ENCODE measurements at places on chromosomes 7 and 10. TPM values are rescaled to one million over a fixed set of nuclear protein-coding genes. Genes with fewer than 3 reads are reported as not detected.

GRCh38 chr7:156472267-156472666 lies 168.3 kb upstream of the RNF32 start:
- no peak for DNase-seq

Gene OR2A1
- 0.20 TPM for total RNA-seq

- DNase-seq, result no peak
Observed at GRCh38 chr7:61111-61510, 131.3 kb upstream of the FAM20C start.

DNA sequence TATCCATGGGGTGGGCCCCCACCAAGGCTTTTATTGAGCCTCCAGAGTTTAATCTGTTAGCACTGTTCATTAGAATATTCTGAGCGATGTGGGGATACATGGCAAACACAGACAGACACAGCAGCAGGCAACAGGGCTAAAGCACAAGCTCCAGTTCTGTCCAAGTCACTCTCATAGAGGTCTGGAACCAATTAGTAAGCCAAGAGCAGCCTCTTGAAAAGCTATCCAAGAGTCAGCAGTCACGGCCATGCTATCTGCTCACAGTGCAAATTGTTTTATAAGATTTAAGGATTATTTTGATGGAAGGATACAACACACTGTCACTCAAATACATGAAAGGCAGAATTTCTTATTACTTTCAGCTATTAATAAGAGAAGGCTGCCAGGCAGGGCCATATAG lies 86.4 kb upstream of the DGKB start:
- DNase-seq, result no peak

Gene MMP21
- not detected for total RNA-seq

DNA sequence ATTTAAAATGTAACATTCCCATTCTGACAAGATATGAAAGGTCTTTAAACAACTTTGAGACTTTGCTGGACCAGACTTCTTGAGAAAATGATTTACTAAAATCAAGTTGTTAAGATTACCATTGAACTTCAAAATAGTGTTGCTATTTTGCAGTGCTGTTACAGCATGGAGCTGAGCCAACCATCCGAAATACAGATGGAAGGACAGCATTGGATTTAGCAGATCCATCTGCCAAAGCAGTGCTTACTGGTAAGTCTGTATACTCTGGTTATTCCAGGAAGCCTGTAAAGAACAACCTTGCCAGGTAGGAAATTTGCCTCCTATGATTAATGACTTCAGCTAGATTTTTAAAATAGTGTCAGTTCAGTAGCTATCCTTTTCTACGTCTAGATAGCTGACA lies 18.8 kb downstream of the TNKS2 start:
- no peak for DNase-seq

DNA sequence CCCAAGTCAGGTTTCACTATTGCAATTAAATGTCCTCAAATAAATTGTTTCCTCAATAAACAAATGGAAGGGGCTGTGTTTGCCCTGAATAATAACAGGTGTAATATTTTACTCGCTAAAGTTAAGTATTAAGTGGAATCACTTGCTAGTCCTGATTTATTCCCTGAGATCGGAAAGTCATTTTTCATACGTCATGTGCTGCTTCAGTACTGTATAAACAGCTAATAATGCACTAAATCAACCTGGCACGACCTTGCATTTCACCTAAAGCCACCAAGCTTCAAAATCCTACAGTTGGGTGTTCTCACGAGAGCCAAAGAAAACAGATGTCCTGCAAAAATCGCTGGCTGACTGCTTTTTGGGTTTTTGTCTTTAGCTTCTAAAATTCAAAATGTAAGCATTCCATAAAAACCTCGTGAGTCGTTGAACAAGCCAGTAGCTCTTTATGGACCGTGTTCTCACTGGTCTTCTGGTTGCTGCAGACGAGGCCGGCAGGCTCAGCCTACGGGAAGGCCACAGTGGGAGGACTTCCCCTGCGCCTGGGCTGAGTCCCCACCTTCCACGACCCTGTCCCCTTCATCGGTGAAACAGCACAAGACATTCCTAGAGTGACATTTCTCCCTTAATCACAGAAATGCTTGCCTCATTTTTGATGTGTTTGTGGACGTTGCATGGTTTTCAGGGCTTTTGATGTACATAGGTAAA lies 17.9 kb upstream of the MNX1 start:
- no peak for DNase-seq

DNA sequence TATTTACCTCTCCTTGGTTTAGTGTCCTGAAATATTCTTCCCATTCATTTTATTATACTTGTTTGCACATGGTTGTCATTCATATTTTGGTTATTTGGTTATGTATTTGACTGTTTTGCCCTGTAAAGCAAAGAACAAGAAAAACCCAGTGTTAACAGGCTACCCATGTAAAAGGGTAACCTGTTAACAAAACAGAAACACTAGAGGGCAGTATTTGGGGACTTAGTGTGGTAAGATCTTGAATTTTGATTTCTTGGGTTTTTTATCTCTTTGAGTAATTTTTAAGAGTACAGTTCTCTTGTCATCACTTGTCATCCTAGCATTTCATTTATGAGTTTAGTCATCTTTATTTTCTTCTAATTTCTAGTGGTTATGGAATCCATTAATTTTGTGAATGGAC lies 51.3 kb downstream of the POLL start:
- peak; percentile 29 for DNase-seq

Gene SHLD2
- total RNA-seq, result 24.9 TPM

- DNase-seq, result peak; percentile 4
Observed at GRCh38 chr7:92517631-92518030, 10.7 kb downstream of the PEX1 start.

Gene CNPY1
- not detected for total RNA-seq

Gene UNCX
- total RNA-seq, result not detected

GRCh38 chr7:65279795-65280194 lies 93.9 kb upstream of the ZNF92 start:
- no peak for DNase-seq

- DNase-seq, result no peak
Observed at GRCh38 chr7:12401538-12402364, 1.9 kb downstream of the VWDE start.

DNA sequence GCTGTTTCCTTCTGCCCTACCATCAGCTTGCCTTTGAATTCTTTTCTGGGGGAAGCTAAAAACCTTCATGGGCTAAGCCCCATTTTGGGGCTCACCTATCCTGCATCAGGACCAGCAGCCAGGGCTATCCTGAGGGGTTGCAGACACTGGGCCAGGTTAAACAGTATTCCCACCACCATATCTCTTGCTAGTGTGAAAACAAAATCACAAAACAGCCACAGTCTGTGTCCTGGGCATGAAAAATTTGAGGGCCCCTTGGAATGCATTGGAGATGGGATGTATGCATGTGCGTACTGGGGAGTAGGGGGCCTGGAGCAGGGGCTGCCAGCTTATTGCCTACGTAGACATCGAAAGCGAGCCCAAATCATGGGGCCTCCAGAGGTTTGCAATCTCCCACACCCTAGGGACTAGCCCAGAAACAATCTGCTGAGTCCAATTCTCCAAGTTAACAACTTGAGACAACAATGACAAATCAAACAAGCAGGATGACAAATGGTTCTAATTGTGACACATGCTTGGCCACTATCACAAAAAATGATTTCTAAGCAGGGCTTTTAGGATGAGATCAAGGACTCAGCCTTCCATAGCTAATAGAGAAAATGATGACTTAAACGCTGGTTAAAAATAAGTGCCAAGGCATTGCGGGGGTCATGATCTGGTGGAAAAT lies 557.1 kb downstream of the KCNMA1 start:
- DNase-seq, result no peak

Gene LRMDA
- 7.9 TPM for total RNA-seq

DNA sequence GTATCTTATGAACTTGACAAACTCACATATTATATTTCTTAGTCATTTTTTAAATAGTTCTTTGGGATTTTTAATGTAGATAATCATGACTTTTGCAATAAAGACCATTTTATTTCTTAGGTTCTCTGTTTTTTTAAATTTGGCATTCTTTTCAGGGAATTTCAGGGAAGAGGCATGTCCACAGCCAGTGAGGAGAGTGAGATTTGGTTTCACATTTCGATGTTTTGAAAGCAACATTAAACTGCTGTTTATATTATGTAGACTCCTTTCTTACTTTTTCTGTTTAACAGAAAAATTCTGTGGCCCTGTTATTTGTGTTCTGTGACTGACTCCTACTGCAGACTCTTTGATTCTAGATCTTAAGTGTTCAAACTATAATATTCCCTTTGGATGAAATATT lies 153.7 kb downstream of the FAM107B start:
- DNase-seq, result no peak

Gene C10orf62
- total RNA-seq, result not detected

Gene CCZ1B
- 45.2 TPM for total RNA-seq

DNA sequence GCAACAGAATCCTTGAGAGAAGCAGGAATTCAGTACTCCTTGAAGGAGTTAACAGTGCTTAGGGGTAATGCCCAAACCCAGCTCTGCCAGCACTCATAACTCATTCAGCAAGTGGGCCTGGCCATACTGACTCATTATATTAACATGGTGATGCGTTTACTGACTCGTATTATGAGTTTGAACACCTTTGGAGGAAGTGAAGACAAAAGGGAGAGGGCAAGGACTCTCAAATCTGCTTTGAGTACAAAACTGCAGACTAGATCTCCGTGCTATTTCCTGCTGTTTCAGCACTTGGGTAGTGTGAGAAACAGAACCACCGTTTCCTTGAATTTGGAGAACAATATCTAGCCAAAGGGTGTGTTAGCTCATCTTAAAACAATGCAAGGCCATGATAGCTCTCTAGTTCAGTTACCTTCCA lies 30.8 kb downstream of the SLC16A9 start:
- no peak for DNase-seq

Gene HTR7
- total RNA-seq, result 7.3 TPM

Gene STEAP1B
- total RNA-seq, result 89.9 TPM

- DNase-seq, result peak; percentile 94
Observed at GRCh38 chr7:40922316-40922670, 780.6 kb downstream of the INHBA start.

DNA sequence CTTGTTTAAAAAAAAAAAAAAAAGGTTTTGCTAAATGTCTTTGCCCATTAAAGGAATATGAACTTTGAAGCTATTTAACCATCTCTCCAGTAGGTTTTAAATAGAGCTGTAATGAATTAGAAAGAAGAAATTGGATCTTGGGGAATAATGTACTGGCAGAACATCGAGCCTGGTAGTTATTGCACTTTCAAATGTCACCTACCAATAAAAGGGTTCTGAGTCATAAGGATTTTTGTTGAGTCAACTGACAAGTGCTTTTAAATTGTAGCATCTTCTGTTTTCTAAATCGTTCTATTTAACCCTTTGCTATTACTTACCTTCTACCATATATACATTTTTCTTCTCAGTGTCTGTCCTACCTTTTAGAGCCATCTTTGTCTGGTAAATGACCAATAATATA lies 10.7 kb downstream of the CUTC start:
- peak; percentile 17 for DNase-seq

DNA sequence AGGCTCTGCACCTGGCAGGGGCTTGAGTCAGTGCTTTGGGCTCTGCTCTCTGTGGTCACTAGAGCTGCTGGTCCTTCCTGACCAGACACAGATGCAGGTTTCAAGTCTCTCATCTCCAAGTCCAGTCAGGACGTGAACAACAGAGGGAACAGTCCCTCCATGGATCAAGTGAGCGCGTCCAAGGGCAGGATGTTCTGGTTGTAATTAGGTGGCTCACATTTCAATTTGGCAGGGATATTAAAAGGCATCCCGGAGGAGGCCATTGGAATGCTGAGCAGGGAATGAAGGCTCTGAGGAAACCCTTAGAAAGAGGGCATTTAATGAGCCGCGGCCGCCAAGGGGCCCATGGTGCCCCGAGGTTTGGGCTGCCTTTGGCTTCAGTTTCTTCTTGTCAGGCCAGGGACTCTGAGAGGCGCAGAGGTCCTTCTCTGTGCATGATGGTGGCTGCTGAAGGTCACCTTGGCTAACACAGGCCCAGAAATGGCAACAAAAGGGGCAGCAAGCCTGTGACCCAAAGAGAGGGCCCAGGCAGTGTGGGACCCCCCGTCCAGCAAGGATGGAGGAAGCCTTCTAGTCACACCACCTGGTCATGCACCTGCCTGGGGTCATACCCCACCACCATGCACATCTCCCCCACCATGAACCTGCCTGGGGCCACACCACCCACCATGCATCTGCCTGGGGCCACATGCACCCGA lies 30.7 kb upstream of the INPP5A start:
- peak; percentile 75 for DNase-seq

DNA sequence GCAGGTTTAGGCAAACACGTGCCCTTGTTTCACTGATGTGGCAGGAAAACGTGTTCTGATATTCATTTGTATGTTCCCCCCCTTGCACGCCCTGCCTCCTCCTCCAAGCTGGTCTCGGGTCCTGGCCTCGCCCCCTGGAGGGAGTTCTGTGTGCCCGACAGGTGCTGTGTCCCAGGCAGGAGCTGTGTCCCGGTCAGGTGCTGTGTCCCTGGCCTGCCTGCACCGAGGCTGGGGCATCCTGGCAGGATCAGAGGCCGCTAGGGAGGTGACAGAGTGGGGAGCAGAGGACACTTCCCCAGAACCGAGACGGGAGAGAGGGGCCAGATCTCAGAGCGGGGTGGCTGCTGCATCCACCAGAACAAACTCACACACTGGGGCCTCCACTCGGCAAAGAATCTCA lies 45.3 kb downstream of the PRKAG2 start:
- no peak for DNase-seq

Gene PGAM2
- total RNA-seq, result 0.78 TPM

DNA sequence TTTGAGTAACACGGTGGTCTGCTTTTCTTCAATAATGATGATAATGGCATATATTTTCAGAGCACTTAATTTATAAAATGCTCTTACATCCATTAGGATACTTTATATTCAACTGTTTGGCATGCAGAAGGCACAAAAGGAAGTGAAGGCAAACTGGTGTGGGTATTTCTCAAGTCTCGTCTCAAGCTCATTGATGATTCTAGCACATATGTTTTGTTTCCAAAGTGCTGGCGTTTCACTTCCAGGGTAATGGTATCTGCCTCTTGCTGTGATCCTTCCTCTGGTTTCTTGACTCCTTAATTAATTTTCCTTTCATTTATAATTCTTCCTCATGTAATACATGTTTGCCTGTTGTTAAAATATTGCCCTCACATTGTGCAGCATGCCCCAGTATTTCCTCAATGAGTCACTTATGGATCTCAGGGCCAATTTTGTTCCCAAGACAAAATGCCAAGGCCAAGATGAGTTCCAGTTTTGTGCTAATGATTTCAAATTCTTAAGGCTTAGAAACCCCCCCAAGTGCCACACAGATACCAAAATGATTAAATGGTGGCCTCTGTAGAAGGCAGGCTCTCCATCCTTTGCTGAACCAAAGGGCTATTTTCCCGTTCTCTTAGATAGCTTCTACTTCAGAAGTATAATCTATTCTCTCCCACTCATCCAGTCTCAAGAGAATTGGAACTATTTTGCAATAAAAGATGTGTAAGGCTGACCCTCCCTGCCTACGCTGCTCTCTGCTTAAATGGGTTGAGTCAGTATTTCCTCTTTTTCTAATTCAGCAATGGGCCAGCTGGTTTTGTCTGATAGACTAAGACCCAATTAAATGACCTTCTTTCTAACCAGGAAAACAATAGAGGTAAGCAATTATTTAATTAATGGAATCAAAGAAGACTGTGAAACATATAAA lies 171.2 kb downstream of the ZNF365 start:
- DNase-seq, result peak; percentile 28

Gene NUDT13
- total RNA-seq, result 3.6 TPM

Gene RAMP3
- 0.78 TPM for total RNA-seq

Gene CACNA2D1
- 7.2 TPM for total RNA-seq

Gene CUBN
- total RNA-seq, result 0.98 TPM

- DNase-seq, result no peak
Observed at GRCh38 chr7:28627263-28627653, 214.9 kb downstream of the CREB5 start.

Gene GATA3
- 2.5 TPM for total RNA-seq

Data from RPMI7951 (cell line).